ENCODE measurements at places on chromosomes 13 and 19. TPM values are rescaled to one million over a fixed set of nuclear protein-coding genes. Genes with fewer than 3 reads are reported as not detected.

- DNase-seq = no peak
These were observed 41.6 kb upstream of the AMER2 start for GRCh38 chr13:25213715-25214114.

DNA sequence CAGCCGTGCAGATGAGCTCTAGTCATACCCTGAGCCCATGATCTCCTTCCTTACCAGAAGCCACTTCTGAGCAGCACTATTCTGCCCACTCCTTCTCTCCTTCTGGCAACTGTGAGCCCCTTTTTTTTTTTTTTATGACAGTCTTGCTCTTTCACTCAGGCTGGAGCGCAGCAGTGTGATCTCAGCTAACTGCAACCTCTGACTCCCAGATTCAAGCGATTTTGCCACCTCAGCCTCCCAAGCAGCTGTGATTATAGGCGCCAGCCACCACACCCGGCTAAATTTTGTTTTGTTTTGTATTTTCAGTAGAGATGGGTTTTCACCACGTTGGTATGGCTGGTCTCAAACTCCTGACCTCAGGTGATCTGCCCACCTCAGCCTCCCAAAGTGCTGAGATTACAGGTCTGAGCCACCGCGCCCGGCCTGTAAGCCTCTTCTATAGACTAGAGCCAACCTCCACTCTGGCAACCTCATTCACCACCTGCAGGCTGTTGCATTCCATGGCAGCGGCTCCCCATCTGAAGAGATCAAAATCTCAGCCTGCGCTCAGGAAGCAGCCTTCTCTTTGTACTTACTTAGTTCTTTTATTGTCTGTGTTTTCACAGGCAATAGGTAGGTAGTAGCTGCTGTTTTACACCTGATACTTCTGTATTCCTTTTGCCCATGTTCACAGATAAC is 34.8 kb upstream of the NDFIP2 start:
- DNase-seq = no peak

The FARP1 gene
- total RNA-seq = 82.2 TPM

- DNase-seq = no peak
These were observed 85.8 kb upstream of the ZNF91 start for GRCh38 chr19:23481043-23481442.

GRCh38 chr13:112784811-112785482 is 95.1 kb downstream of the ATP11A start:
- DNase-seq = peak; percentile 9

The MYDGF gene
- 73.2 TPM for total RNA-seq

DNA sequence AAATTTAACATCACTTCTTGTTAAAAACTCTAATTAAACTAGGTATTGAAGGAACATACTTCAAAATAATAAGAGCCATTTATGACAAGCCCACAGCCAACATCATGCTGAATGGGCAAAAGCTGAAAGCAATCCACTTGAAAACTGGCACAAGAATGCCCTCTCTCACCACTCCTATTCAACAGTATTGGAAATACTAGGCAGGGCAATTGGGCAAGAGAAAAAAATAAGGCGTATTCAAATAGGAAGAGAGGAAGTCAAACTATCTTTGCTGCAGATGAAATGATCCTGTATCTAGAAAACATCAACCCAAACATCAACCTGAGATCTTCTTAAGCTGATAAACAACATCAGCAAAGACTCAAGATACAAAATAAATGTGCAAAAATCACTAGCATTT is 15.6 kb upstream of the LILRB1 start:
- DNase-seq = no peak

GRCh38 chr13:85608255-85608829 is 190.9 kb downstream of the SLITRK6 start:
- DNase-seq = no peak

- DNase-seq = no peak
These were observed 652.8 kb downstream of the PCDH9 start for GRCh38 chr13:66577358-66577757.
